HT-29 (cell line): ENCODE measurements at places on chromosomes 13 and 19.

DNA sequence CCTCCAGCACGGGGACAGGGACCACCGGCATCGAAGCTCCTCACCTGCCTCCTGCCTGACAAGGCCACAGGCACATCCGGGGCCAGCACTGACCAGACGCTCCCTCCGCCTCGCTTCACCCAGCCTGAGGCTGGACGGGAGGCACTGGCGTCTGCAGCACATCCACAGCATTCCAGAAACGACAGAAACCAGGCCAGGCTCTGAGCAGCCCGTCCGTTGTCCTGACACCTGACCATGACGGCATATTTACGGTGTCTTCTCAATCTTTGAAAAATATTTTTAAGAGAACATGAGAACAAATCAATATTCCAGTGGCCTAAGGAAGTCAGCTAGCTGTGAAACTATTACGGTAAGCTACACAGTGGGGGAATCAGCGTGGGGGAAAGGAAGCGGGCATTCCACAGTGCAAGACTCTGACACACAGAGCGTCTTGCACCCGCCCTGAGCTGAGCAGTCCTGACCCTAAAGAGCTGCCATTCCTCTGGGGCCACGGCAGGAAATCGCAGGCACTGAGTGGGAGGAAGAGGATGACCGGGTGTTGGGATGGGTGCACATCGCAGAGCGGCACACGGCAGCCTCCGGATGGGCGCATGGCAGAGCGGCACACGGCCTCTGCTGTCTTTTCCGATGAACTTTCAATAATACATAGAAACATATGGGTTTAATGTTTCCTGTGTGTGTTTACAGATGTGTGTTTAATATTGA, 26.8 kb downstream of the RASA3 start:
- no peak for DNase-seq

GRCh38 chr13:64311948-64312347, 2896.3 kb upstream of the PCDH20 start:
- no peak for DNase-seq

- DNase-seq: no peak
These were observed 25.2 kb upstream of the KCTD4 start for GRCh38 chr13:45226024-45226423.

GRCh38 chr13:93289053-93289452, 62.4 kb downstream of the GPC6 start:
- no peak for DNase-seq

DNA sequence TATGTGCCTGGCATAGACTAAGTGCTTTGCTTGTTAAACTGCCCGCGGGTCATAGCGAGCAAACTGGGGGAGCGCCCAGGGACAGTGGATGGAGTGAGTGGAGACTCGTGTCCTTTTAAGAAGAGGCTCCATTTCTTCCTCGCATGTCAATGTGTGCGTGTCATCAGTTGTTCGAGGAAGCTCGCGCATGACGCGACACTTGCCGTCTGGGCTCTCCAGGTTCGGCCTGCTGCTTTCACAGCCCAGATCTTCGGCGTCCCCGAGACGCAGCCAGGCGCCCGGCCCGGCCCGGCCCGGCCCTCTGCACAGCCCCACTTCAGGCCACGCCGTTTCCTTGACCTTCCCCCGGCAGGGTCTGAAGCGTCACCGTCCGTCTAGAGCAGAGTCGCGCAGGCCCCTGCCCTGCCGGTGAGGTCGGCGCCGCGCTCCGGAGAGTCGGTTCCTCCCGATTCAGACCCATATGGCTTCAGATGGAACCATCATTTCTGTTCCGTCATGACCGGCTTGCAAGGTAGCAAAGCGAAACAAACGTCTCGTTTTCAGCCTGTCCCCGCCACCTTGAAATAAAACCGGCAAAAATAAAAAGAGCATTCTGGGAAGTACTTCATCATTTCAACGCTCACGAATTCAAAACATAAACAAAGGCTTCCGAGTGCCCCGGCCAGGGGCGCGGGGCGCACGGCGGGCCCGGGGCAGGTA, 599 bp upstream of the ARHGEF7 start:
- no peak for DNase-seq

DNA sequence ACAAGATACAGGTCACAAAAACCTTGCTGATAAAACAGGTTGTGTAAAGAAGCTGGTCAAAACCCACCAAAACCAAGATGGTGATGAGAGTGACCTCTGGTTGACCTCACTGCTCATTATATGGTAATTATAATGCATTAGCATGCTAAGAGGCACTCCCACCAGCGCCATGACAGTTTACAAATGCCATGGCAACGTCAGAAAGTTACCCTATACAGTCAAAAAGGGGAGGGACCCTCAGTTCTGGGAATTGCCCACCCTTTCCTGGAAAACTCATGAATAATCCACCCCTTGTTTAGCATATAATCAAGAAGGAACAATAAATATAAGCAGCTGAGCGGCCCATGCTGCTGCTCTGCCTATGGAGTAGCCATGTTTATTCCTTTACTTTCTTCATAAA, 434.1 kb downstream of the ZNF536 start:
- DNase-seq: no peak

DNA sequence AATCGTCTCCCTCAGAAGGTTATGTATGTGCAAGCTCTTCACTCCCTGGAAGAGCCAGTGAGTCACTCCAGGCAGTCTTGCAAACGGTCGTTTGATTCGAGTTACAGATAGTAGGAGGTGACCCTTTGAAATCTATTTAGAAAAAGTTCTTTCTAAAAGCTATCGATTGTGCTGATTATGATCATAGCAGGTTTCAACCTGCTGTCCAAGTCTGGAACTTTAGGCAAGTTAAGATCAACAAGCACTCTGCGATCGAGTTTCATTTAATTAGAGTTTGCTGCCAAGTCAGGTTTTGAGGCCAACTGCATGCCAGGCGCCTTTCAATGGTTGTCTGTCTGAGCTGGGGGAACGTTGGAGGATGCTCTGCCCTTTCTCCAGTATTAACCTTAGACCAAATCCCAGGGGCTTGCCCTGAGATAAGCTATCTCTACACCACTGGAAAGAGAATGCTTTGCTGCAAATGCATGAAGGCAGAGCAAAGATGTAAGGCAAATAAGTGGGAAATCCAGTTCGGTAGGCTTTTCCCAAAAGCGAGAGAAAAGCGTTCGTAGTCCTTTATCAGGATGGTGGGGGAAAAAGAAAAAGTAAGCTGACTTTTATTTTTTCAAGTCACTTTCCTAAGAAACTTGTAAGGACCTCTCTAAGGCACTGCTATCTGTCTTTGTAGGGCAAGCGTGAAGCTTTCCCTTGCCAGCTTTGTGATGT, 287.5 kb downstream of the ATP8A2 start:
- DNase-seq: no peak

DNA sequence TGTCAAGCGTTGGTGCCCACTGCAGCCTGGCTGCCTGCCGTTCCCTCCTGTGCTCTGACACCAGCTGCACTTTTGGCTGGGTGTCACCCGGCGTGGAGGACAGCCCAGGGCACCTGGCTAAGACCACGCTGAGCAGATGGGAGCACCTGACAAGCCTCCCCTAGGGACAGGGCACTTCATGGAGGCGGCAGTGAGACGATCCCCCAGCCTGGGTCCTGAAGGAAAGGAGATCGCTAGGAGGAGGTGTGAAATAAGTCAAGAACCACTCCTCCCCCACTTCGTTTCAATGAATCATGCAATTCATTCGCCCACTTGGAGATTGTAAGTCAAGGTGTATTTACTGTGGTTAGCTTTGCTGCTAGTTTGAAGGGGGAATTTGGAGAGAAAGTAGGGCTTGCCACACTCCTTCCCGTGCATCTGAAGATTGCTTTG, 38.8 kb downstream of the VSTM2B start:
- DNase-seq: no peak

DNA sequence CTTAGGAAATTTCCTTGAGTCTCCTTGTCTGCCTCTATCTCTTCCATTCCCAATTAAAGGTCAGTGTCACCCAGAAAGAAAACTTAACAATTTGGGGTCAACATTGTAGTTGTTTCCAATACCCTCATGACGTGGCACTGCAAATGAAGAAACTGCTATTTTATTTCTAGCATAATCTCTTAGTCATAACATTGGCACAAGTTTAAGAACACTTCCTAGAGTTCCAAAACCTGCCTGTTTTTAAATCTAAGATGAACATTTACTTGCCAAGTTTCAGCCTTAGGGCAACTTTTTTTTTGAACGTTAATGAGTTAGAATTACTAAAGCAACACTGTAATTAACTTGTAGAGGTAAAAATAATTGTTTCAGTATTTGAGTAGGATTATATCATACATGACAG, 108.0 kb downstream of the LMO7 start:
- DNase-seq: no peak

DNA sequence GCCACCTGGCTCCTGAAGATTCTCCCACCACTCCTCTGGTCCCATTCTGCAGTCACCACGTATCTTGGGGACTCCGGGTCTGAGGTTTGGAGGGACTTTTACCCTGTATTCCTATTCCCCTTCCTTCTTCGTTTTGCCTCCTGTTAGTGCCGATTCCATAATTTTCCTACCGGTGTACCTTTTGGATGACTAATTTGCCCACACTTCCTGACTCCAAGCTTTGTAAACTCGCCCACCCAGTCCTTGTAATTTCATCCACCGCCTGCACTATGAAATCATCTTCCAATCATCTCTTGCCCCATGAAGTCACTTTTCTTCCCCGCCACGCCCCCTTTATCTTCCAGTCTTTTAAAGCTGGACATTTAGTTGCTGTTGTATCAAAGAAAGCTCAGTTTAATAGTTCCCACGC, 572 bp downstream of the UCHL3 start:
- peak; percentile 82 for DNase-seq

DNA sequence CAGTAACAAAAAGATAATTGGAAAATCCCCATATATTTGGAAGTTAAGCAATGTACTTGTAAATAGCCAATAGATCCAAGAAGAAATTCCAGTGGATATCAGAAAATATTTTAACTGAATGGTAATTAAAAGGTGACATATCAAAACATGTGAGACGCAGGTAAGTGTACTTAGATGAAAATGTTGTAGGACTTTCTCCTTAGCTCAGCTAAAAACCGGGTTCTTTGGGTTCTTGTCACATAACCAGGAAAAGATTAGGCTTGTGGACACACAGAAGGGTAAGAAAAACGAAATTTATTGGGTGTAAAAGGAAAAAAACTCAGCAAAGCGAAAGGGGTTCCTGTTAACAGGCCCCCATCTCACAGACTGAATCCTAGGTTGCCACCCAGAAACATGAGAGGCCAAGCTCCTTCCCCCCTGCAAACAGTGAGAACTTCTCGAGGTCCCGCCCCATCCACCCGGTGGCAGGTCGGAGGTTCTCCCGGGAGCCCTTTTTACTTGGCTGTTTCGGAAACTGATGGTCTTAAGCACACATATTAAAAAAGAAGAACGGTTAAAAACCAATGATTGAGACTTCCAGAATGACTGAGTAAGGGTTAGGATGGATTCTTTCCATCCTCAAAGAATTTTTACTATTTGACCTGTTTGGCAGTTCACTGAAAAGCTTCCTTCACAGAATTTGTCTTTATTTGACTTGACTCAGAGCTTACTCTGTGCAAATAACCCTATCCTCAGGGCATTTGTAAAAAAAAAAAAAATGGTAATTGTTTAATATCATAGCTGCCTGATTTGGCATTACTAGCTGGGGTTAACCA, 3.1 kb upstream of the CCDC70 start:
- DNase-seq: no peak

- no peak for DNase-seq
These were observed 255.3 kb downstream of the SHISA2 start for GRCh38 chr13:25796474-25796873.

GRCh38 chr13:62294244-62294643, 878.6 kb upstream of the PCDH20 start:
- no peak for DNase-seq

DNA sequence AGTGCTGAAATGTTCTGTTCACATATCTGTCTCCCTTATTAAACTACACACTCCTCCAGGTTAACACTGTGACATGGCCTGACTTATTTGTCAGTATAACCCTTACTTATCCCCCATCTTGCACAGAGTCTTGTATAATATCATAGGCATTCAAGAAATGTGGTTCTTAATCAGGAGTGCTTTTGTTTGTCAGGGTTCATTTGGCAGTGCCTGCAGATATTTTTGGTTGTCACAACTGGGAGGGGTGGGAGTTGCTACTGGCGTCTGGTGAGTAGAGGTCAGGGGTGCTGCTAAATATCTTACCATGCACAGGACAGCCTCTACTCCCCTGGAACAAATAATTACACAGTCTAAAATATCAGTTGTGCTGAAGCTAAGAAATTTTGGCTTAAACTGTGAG, 20.4 kb upstream of the OBI1 start:
- DNase-seq: no peak

GRCh38 chr13:34886987-34887386, 55.1 kb upstream of the NBEA start:
- no peak for DNase-seq

DNA sequence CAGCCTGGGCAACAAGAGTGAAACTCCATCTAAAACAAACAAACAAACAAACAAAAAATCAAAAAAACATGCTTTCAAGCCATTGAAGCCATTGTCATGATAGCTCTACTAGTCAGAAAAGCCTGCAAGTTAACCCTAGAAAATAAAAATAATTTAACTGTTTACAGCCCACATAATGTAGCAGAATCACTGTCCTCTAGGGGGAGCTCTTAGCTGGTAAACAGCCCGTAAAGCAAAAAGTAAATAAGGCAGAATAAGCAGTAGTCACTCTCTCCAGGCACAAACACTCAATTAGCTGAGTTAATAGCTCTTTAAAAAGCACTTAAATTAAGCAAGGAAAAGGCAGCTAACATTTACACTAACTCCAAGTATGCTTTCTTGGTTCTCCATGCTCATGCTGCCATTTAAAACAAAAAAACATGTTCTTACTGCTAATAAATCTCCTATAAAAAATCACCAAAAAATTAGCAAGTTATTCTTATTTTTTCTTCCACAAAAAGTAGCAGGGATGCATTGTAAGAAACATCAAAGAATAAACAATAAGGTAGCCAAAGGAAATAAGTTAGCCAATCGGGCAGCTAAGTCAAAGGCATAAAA, 11.3 kb downstream of the LILRB4 start:
- DNase-seq: peak; percentile 75

DNA sequence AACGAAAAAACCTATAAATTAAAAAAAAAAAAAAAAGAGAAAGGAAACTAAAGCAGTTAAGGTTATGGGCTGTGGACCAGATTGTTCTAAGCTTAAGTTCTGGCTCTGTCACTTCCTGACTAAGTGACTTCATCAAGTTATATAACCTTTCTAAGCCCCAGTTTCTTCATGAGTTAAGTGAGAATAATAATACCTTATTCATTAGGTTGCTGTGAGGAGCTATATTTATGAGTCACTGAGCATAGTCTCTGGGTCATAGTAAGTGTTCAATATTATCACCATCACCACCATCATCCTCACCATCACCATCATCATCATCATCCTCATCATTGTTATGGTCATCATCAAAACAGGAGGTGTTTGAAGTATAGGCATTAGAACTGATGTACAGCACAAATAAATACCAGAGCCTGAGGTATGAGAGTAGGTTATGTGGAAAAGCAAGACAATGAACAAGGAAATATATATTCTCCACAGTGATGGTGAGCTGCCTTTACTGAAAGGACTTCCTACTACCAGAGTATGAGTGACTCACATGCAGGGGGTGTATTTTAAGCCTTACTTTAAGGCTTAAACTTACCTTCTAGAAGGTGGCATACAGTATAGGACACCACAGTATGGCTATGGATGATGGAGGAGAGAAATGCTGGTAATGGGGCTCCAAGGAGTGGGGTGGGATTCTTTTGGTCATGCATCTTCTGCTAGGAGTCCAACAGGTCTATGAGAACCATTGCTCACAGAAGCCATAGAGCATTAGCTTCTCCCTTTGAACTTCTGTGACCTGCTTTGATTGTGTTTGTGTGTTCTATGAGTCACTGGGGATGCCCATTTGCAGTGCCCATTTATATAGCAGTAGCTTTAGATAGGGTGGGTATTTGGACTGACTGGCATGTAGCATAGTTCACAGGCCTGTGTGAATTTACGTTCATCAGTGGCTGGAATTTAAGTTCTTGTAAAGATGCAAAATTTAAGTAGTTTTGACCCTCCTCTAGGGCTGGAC, 104.4 kb downstream of the KLF5 start:
- peak; percentile 98 for DNase-seq
